Central memory CD8-positive, alpha-beta T cell (primary cell): ENCODE measurements at places on chromosomes 1 and 21.

DNA sequence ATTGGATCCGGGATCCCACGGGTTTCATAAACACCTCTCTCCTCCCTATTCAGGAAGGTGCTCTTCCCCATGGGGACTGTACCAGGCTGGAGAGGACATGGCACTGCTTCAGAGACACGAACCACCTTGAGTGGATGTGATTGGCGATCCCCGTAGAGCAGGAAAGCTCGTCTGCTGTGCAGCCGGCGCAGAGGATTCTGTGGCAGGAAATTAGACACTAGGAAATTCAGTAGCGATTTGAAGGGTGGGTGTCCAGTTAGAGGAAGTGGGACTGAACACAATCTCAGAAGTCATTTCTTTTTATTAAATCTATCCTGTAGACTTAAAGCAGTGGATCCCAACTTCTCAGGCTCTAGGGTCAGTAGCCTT lies 767 bp downstream of the PDIK1L start:
- peaks cover 20% of the 10 kb centered on the region for H3K4me1 ChIP-seq
- DNase-seq: no peak
- peak overlapping the region; percentile 54 for H3K27ac ChIP-seq
- peaks cover 17% of the 10 kb centered on the region for H3K36me3 ChIP-seq

- H3K4me1 ChIP-seq: peaks cover 18% of the 10 kb centered on the region
- no peak for DNase-seq
- peaks cover 2% of the 10 kb centered on the region for H3K36me3 ChIP-seq
- H3K27me3 ChIP-seq: peaks cover 9% of the 10 kb centered on the region
- H3K27ac ChIP-seq: peak overlapping the region; percentile 78
- peak overlapping the region; percentile 77 for H3K4me3 ChIP-seq
These were observed 7.8 kb upstream of the GPR61 start for GRCh38 chr1:109531826-109532364.

DNA sequence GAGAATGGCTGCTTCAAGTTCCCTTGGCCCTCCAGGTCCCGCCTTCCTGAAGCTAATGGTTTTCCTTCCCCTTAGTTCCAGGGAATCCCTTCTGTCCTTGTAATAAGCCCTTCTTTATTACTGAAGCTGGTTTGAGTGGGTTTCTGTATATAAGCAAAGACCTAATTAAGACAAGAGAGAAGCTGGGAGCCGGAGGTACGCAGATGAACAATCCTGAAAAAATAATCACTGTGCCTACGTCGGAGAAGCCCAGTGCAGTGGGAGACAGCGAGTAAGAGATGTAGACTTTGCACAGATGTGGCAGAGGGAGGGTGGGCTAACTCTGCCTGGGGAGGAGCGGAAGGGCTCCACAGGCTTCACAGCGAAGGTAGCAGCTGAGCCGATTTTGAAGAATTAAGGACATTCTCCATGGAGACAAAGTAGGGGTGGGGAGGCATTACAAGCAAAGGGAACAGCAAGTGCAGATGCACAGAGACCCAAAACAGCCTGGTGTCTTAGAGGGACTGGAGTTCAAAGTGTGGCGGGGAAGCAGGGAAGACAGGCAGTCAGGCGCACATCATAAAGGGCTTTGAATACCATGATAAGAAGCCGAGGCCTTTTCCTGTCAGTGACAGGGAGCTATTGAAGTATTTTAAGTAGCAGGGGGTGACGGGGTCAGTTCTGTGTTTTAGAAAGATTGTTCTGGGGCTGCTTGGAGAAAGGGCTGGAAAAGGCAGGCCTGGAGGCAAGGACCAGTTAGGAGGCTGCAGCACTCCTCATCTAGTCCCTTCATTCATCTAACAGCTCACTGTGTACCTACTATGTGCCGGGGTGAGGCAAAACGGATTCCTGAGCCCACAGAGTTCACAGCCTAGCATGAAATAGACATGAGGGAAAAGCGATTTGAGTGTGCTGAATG lies 6.5 kb downstream of the RIMS3 start:
- H3K27me3 ChIP-seq: no peaks in the 10 kb centered on the region
- no peak for DNase-seq
- H3K4me3 ChIP-seq: no peak overlapping the region
- peaks cover 13% of the 10 kb centered on the region for H3K4me1 ChIP-seq

- no peak overlapping the region for H3K27ac ChIP-seq
- H3K36me3 ChIP-seq: peaks cover 7% of the 10 kb centered on the region
- no peak overlapping the region for H3K4me3 ChIP-seq
- H3K4me1 ChIP-seq: peaks cover 11% of the 10 kb centered on the region
These were observed 274.5 kb downstream of the TM2D1 start for GRCh38 chr1:61450454-61450853.

DNA sequence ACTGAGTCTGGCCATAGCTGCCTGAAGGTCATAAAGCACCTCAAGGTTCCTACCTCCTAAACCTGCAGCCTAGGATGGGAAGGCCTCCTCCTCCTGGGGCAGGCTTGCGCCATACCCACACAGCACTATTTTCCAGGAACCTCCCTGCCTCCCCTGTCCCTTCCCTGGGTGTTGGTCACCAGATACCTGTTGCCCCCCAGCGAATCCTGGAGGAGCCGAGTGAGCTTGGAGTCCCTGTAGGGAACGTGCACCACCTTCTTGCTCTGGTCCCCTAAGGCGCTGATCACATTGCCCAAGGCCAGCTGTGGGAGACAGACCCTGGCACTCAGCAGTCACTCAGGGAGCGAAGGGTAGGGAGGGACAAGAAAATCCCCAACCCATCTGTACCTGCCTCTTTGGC lies 19.4 kb downstream of the KIF21B start:
- no peak for DNase-seq
- no peak overlapping the region for H3K4me3 ChIP-seq
- H3K4me1 ChIP-seq: peaks cover 6% of the 10 kb centered on the region

DNA sequence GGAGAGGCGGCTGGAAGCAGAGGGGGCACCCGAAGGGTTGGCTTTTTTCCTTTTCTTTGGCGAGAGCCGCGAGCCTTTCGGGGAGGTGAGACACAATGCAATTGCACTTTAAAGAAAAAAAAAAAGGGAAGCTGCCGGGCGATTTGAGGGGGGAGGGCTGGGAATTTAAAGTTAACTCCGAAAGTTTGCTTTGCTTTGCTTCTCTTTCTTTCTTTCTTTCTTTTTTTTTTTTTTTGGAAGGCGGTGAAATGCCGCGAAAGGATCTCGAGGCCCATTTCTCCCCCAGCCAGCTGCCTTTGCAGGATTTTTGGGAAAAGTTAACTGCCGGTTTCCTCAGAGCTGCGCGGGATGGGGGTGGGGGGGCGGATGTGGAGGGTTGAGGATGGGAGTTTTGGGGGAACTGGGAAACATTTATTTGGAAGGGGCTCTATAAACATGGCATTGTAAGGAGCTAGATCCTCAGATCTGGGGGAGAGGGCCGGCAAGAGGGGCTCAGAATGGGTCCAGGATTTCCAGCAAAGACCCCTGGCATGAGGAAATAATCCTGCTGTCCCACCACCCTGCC lies 997 bp downstream of the ZNF362 start:
- DNase-seq: no peak
- no peaks in the 10 kb centered on the region for H3K27me3 ChIP-seq
- peak overlapping the region; percentile 98 for H3K27ac ChIP-seq

DNA sequence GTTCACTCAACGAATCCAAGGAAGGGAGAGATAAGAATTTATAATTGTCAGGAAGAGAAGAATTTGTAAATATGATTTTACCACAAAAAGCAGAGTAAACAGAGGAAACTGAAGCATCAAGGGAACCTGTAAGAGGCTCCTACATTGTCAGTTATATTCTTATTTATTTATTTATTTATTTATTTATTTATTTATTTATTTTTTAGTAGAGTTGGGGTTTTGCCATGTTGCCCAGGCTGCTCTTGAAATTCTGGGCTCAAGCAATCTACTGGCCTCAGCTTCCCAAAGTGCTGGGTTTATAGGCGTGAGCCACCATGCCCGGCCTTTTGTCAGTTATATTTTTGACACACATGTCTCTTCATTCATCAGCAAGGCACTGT lies 47.1 kb downstream of the FCRL3 start:
- H3K4me1 ChIP-seq: peaks cover 14% of the 10 kb centered on the region
- H3K27me3 ChIP-seq: no peaks in the 10 kb centered on the region
- DNase-seq: no peak
- no peak overlapping the region for H3K4me3 ChIP-seq
- no peak overlapping the region for H3K27ac ChIP-seq
- H3K36me3 ChIP-seq: no peaks in the 10 kb centered on the region

- no peaks in the 10 kb centered on the region for H3K36me3 ChIP-seq
- H3K27me3 ChIP-seq: no peaks in the 10 kb centered on the region
- H3K4me1 ChIP-seq: no peaks in the 10 kb centered on the region
- no peak for DNase-seq
These were observed 149.0 kb downstream of the ROR1 start for GRCh38 chr1:63922848-63923247.

DNA sequence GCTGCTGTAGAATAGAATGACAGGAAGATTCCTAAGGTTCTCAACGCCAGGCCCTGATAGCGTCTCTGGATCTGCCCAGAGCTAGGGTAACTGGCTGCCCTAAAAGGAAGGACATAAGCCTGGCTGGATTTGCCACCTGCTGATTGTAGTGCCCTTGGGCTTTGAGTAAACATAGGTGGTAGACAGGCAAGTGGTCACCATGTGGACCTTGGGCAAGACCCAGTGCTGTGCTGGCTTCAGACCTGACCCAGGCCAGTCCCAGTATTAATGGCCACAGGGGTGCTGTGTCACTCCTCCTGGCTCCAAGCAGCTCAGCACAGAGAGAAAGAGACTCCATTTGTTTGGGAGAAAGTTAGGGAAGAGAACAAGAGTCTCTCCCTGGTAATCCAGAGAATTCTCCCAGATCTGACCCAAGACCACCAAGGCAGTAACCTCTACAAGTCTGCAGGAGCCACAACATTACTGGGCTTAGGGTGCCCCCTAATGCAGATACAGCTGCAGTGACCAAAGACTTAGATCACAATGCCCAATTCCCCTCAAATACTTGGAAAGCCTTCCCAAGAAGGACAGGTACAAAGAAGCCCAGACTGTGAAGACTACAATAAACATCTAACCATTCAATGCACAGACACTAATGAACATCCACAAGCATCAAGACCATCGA lies 44.5 kb downstream of the PHTF1 start:
- H3K4me1 ChIP-seq: peaks cover 15% of the 10 kb centered on the region
- DNase-seq: no peak

GRCh38 chr1:40856656-40857302 lies 5.4 kb downstream of the CITED4 start:
- H3K27me3 ChIP-seq: no peaks in the 10 kb centered on the region
- H3K4me3 ChIP-seq: no peak overlapping the region
- H3K4me1 ChIP-seq: peaks cover 7% of the 10 kb centered on the region
- no peak overlapping the region for H3K27ac ChIP-seq

DNA sequence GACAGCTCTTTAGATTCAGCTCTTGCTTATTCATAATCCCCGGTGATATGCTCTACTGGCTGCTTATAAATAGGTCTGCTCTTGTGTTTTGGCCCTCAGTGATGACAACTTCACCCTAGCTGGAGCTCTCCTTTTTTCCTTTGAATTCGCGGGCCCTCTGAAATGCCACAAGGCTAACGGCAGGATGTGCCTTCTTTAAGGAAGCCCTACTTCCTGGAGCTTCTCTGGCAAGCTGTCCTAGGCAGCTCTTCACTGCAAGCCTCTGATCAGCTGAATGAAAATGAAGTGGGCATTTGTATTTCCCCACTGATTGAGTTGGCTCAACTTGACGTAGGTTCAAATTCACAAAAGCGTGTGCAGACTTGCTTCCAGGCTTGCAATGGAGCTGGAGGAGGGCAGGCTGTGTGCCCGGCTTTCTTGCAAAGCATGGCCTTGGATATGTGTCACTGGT lies 22.2 kb downstream of the SGIP1 start:
- no peak for DNase-seq
- no peaks in the 10 kb centered on the region for H3K36me3 ChIP-seq
- peaks cover 40% of the 10 kb centered on the region for H3K27me3 ChIP-seq

DNA sequence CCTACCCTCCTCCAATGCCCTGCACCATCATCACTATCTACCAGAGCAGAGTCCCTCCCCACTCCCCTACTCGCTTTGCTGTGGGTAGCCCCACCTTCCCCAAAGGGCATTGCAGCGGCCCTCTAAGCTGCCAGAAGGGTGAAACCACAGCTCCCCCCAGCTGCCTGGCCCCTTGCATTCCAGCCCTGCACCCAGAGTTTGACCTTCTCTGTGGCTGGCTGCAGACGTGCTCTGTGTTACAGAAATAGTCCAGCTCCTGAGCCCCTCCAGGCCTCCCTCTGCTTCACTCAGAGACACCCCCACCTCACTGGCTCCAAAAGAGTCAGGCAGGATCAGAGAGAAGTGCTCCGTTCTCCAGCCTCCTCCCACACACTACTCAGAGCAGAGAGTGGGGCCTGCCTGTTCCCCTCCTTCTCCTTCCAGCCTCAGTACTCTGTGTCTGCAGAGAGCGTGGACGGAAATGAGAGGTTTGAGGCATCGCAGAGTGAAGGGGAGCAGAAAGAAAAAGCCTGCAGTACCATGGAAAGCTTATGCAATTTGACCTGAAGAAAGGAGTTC lies 63.2 kb downstream of the PLEKHA6 start:
- no peak for DNase-seq
- no peak overlapping the region for H3K4me3 ChIP-seq
- peaks cover 94% of the 10 kb centered on the region for H3K27me3 ChIP-seq
- H3K27ac ChIP-seq: no peak overlapping the region

- H3K36me3 ChIP-seq: no peaks in the 10 kb centered on the region
- no peaks in the 10 kb centered on the region for H3K4me1 ChIP-seq
- DNase-seq: no peak
- no peak overlapping the region for H3K27ac ChIP-seq
- H3K4me3 ChIP-seq: no peak overlapping the region
These were observed 163.1 kb downstream of the KCNJ6 start for GRCh38 chr21:37753122-37753599.

- H3K27ac ChIP-seq: no peak overlapping the region
- no peak for DNase-seq
- H3K4me3 ChIP-seq: no peak overlapping the region
- no peaks in the 10 kb centered on the region for H3K4me1 ChIP-seq
These were observed 357.0 kb upstream of the PRMT6 start for GRCh38 chr1:106699433-106699832.

DNA sequence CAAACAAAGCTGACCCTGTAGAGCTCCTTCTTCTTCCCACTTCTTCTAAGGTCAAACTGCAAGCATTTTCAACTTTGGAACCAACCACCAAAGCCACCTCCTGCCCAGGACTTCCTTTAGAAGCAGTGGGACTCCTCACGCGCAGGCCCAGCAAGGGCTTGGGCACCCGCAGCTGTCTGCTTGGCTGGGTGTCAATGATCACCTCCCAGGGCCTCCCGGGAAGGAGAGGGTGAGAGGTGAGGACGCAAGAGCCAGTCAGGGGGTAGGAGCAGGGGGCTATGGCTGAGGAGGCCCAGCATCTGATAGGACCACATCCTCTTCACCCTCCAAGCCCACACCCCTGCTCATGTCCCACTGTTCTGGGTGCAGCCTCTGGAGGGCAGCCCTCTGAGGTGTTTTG lies 10.2 kb downstream of the KLHL21 start:
- H3K4me3 ChIP-seq: no peak overlapping the region
- H3K27me3 ChIP-seq: no peaks in the 10 kb centered on the region
- H3K4me1 ChIP-seq: peaks cover 13% of the 10 kb centered on the region
- no peak overlapping the region for H3K27ac ChIP-seq
